ENCODE measurements at places on chromosomes 12 and 14.

- no peak for DNase-seq
Observed at GRCh38 chr14:81516986-81517797, 16.5 kb downstream of the SEL1L start.

DNA sequence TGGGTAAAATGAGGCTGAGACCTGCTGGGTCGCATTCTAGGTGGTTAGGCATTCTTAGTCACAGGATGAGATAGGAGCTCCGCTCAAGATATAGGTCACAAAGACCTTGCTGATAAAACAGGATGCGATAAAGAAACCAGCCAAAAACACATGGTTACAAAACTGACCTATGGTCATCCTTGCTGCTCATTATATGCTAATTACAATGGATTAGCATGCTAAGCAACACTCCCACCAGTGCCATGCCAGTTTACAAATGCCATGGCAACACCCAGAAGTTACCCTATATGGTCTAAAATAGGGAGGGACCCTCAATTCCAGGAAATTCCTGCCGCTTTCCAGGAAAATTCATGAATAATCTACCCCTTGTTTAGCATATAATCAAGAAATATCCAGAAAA is 132.4 kb downstream of the BRMS1L start:
- no peak for DNase-seq

GRCh38 chr12:109497675-109498074 is 20.2 kb downstream of the UBE3B start:
- DNase-seq: no peak

GRCh38 chr12:131547555-131547954 is 163.3 kb upstream of the SFSWAP start:
- no peak for DNase-seq

- DNase-seq: no peak
Observed at GRCh38 chr12:780750-781379, 28.5 kb downstream of the WNK1 start.

- no peak for DNase-seq
Observed at GRCh38 chr12:50112456-50113218, 601 bp downstream of the COX14 start.

Measured in stimulated activated CD8-positive, alpha-beta memory T cell treated with anti-CD3 and anti-CD28 coated beads, Interleukin-15, amount 100 ng/mL, for 4 hours (primary cell).